T-helper 22 cell (primary cell): ENCODE measurements at places on chromosomes 3 and 15.

DNA sequence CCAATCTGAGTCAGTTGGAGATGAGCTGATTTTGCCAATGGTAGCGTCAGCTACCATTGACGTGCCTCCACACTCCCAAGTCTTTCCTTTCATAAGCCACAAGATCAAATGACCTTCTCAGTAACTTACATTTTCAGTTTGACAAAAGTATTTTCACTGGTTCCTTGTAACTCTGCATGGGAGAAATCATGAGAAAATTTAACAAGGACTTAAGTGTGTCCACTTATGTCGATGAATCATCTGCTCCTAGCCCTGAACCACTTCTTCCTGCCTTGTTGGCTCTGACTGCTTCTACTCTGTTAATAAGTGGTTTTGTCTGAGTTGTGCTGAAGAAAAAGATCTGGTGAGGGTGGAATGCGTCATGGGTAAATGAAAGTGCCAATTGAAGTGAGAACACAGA, 101.2 kb downstream of the NFKBIZ start:
- no peak for DNase-seq

DNA sequence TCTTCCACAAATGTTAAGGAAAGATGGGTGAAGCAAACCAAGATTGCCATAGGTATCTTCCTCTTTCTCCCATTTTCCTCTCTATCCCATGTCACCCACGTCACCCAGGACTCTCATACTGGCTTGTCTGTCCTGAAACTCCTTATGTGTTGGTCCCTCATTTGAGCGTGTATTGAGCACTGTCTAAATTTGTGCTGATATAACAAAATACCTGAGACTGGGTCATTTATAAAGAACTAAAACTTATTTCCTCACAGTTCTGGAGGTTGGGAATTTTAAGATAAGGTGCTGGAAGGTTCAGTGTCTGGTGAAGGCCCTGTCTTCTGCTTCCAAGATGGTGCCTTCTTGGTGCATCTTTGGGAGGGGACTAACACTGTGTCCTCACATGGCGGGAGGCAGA, 186.9 kb upstream of the SLC24A5 start:
- no peak for DNase-seq

GRCh38 chr3:152087153-152087552, 181.6 kb upstream of the MBNL1 start:
- DNase-seq, result no peak

DNA sequence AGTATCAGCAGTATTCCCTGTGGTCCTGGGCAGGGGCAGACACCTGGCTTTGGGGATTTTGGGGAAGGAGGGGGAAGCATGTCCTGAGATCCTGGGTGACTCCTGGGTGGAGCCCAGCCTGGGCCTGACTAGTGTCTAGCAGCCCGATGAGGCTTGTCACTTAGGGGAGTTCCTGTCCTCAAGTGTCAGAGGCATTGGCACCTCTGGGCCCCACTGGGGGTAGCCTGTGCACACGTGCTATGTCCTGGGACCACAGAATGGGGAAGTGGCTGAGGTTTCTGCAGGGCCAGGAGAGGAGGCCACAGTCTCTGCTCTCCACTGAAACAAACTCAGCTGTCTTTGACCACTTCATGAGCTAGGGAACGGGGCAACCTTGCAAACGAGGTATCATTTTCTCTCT, 31.5 kb upstream of the ADCY5 start:
- no peak for DNase-seq

GRCh38 chr15:52112203-52112750, 298 bp downstream of the BCL2L10 start:
- DNase-seq, result no peak

DNA sequence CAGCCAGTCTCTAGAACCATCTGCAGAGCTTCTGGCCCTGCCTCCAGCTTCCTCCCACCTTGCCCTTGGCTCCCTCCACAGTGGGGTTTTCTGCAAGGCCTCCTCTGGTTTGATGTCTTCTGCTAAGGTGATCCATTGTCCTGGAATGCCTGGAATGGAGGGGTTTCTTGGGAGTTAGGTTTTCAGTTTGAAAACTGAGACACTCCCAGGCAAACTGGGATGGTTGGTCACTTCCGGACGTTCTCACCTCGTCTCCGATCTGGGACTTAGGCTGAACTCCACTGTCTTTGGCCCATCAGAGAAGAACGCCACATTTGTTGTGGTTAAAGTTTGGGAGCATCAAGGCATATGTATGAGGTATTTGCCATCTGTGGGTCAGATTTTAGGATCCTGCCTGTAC, 77.4 kb upstream of the KLHL25 start:
- no peak for DNase-seq

- no peak for DNase-seq
These were observed 48.1 kb upstream of the SMAD3 start for GRCh38 chr15:67017311-67017710.

- DNase-seq, result no peak
These were observed 93.4 kb upstream of the STRIT1 start for GRCh38 chr3:155386919-155387318.

DNA sequence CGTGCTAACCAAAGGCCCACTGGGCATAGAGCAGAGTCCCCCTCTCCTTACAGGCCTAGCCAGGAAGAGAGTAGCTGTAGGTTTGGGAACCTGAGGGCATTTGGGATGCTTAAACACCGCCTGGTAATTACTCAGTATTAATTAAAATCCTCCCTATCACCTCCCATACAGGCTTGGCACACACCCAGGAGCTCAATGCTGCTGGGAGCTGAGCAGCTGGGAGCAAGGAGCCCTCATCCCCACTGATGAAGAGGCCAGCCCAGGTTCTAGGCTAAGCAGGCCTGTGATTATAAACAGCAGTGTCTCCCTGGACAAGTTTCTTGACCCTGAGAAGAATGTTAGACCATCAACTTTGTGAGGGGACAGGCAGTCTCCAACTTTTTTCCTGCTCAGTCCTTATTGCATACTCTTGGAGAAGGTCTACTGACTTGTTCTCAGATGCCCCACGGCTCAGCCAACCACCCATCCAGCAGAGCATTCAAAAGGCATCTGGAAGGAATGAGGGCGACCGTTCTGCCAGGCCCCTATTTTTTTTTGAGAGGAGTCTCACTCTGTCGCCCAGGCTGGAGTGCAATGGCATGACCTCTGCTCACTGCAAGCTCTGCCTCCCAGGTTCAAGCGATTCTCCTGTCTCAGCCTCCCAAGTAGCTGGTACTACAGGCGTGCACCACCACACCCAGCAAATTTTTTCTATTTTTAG, 1.3 kb upstream of the PRKAR2A start:
- no peak for DNase-seq

GRCh38 chr3:100075851-100076730, 38.2 kb downstream of the FILIP1L start:
- no peak for DNase-seq

DNA sequence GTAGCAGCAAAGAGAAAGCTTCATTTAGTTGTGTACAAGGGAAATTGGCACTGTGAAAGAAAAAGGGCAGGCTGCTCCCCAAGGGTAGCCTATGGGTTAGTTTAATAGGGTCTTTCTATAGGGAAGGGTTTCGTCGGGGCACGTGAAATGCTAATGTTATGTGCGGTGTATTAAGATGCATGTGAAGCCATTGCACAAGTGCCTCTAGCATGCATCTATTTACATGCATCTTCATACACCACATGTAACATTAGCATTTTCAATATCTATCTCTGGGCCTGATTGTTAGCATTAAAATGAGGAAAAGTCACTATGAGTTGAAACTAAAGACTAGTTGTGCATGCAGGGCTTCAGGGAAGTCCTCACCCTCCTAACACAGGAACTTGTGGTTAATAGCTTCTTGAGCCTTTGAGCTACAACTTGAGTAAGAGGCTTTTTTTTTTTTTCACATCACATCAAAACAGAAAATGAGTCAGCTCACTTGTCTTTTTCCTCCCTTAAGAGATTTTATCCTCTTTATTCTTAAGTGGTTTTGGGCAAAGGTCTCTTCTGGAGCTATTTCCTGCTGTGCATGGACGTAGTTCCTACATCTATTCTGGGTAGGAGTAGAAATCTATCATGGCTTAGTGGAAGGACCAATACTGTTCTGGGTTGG, 613.4 kb downstream of the ZPLD1 start:
- no peak for DNase-seq

GRCh38 chr3:186915806-186916796, 14.2 kb upstream of the ST6GAL1 start:
- DNase-seq, result no peak

GRCh38 chr3:154889227-154889634, 190.9 kb upstream of the MME start:
- DNase-seq, result no peak

DNA sequence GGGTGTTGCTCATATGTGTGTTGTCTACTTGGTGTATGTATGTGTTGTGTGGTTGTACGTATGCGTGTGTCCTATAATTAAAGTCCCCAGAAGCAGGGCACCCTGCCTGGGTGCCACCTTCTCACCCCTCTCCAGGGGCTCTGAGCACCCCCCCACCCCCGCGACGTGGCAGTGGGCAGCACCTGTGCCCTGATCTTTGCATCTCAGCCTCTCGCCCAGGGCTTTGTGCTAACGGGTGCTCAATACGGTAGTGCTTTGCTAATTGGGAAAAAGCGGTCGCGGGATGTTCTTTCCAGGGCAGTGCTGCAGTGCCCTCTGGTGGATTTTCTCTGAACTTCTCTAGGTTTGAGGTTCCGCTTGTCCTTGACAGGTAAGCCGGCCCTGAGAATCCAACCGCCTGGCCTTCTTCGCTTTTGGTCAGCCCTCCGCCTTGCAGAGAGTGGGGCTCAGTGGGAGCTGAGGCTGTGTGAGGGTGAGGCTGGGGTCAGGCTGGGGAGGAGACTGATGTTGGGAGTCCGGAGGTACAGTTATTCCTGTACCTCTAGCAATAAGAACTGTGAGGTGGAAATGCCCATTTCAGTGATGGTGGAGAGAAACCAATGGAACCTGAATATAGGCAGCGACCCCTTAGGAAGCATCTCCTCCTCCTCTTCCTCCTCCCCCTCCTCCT, 17.6 kb upstream of the EPHB3 start:
- peak; percentile 33 for DNase-seq

DNA sequence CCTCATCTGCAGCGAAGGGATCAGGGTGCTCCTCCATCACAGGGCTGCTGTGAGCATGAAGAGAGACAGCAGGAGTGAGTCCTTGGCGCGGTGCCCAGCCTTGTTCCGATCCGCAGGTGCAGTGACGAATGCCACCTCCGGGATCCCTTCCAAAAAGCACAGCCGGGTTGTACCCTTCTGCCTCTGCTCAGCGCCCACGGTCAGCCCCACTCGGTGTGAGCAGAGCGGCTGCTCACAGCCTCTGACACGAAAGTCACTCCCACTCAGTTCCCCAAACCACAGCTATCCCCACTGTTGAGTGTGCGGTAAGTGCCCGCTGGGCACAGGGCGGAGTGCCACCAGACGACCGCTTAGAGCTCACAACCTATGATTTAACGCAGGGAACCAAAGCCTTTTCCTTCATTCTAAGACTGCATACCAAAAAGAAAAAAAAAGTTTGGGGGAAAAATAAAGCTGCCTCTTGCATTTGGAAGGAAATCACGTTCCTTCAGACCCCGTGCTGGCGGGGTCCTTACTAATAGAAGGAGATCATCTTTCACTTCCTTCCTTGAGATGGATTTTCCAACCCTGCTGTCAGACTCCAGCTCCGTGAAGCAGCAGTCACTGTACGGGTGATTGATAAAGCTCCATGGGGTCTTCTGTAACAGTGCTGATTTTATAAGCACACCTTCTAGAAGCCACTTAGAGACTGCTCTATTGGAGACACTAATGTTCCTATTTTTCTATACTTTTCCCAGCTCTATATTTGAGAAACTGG, 34.7 kb upstream of the TUBGCP5 start:
- no peak for DNase-seq

GRCh38 chr15:58267051-58267450, 128.9 kb downstream of the AQP9 start:
- DNase-seq, result no peak

- DNase-seq, result no peak
These were observed 162.8 kb downstream of the CD47 start for GRCh38 chr3:107928084-107928445.

- no peak for DNase-seq
These were observed 44.7 kb upstream of the SELENOK start for GRCh38 chr3:53936347-53936746.

DNA sequence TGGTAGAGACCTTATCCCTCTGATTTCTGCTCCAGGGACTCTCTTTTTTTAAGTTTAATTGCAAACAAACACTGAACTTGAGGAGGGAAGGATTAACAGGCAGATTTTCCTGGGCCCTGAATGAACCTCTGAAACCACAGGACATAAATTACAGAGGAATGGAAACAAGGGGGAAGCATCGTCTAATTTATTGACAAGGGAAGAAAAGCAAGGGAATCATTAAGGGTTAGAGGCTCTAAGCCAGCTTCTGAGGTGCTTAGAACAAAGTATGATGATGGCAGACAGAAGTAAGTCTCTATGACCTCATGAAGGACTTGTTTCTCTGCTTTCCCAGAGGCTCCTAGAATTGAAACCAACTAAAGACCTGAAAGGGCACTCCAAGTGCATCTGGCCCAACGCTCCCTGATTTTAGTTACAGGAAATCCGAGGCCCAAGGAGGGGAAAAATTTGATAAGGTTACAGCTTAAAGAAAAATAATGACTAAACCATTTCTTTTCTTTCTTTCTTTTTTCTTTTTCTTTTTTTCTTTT, 244.7 kb upstream of the NR2E3 start:
- DNase-seq, result no peak

- DNase-seq, result no peak
These were observed 30.4 kb downstream of the SQOR start for GRCh38 chr15:45665261-45665660.

GRCh38 chr3:64120876-64121275, 97.6 kb upstream of the PSMD6 start:
- DNase-seq, result no peak

GRCh38 chr3:71464613-71465012, 118.9 kb downstream of the FOXP1 start:
- no peak for DNase-seq

- DNase-seq, result no peak
These were observed 62.2 kb upstream of the MCF2L2 start for GRCh38 chr3:183490653-183491052.

DNA sequence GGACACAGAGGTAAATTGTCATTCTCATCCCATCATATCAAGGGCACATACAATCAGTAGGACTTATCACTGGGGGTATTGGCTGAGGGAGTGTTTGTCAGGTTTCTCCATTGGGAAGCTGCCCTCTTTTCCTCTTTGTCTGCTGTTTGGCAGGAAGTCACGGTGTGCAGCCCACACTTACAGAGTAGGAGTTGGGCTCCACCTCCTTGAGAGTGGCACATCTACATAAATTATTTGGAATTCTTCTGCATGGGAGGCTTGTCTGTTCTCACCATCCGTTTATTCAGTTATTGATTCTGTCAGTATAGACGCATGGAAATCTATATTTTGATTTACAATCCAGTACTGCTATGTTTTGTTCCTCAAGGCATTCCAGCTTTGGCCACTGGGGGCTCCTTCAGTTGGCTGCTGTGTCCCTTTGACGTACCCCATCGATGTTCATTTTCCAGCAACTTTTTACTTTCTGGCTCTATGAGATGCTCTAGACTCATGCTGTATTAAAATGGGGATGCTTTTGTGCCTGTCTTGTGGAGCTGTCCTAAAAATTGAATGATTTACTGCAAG, 200.3 kb downstream of the SLCO3A1 start:
- DNase-seq, result no peak

DNA sequence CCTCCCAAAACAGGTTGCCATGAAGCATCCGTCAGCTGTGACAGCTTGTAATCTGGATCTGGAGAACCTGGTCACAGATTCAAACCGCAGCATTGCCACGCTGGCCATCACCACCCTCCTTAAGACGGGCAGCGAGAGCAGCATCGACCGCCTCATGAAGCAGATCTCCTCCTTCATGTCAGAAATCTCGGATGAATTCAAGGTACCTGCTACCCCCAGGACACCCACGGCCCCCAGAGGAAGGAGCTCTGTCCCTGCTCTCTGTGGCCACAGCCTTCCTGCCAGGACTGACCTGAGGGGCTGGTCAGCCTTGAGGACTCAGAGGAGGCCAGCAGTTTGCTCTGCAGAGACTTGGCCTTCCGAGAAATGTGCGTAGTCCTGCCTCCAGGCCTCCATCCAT, 11.2 kb downstream of the COPG1 start:
- DNase-seq, result no peak
